ENCODE measurements at places on chromosomes 1 and 21.
A peak's percentile ranks its signal among the peaks of the same experiment; 100 is the strongest.

- no peak for DNase-seq
Observed at GRCh38 chr1:60151311-60151710, 77.7 kb upstream of the C1orf87 start.

GRCh38 chr1:85284202-85284601 lies 7.8 kb upstream of the BCL10 start:
- DNase-seq, result no peak

DNA sequence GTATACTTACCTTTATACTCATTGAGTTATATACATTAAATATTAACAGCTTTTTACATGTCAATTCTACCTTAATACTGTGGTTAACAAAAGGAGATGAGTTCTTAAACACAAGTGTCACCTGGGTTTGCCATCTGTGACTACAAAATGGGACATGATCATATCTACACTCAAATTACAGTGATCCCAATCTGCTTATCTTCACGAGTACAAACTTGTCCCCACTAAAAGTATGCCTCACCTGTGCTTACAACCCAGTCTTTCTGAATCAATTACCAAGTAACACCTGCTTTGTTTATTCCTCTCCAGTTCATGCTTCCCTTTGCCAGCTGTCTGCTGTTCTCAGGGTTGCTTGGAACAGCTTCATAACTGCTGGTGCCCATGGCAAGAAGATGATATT lies 8.8 kb downstream of the CD1E start:
- DNase-seq, result no peak

DNA sequence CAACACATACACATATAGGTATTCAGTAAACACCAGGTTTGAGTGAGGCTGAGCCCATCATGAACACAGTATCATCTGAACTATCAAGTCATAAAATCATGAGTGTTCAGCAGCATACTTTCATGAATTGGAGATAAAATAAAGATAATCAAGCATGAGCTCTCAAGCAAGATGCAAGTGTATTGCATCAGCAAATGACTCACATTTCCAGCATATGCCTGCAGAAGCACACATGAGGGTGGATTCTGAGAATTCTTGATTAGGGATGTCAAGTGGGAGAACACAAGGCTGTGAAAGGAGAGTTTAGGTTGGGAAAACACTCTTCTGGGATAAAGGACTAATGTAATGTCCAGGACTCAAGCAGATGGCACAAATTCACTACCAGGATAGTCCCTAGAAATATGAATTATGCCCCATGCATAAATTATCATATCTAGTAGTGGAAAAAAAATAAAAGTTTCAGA lies 299.2 kb downstream of the SRGAP2C start:
- peak; percentile 63 for DNase-seq
